Karpas-422 (cell line): ENCODE measurements at places on chromosomes 1 and 21.

DNA sequence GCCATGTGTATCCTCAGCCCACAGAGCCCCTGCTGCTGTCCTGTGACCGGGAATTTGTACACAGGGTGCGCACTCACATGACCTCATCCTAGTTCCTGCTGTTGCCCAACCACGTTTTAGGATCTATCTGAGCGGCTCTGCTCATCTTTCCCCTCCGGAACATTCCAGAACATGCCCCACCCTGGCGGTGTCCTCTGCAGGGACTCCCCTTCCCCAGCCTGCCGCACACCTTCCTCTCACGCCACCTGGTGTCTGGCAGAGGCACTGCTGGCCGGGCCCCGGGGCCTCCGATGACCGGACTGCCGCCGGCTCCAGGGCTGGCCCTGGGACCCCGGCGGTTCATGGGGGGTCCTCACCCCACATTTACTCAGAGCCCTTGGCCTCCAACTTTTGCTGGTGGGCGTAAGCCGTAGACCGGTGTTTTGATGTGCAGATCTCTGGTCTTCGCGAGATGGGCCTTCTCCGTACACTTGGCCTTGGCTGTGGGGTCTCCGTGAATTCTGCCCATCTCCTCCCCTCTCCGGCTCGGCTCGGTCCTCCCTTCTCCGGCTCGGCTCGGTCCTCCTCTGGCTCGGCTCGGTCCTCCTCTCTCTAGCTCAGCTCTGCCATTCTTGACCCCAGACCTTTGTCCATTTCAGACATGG lies 29.5 kb downstream of the ARHGEF16 start:
- no peak overlapping the region for H3K4me3 ChIP-seq
- no peak overlapping the region for H3K27ac ChIP-seq
- DNase-seq = peak; percentile 69

DNA sequence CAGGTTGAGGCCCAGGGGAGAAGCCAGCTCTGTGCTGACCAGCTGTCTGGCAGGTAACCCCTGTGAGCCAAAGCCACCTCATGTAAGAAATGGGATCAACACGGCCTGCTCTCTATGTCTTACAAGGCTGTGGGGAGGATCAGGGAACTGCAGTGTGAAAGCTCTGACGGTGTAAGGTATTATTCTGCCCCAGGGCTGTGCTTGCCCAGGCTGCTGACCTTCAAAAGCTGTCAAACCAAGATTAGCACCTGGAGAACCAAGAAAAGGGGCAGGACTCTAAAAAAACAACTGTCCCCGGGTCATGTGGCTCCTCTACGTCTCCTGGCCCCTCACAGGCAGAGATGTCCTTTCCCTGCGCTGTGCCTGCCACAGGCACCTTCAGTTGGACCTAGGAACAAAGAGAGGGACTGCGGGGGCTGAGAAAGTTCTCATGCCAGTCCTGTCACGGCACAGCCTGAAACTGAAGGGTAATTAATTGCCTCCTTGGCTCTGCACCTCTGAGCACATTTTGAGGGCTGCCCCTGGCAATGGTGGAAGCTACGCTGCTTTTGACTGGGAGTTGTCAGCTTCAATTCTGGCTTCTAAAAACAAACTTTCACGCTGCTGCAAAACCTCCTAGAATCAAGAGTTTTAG lies 77.6 kb downstream of the PGBD5 start:
- no peak overlapping the region for H3K27ac ChIP-seq
- no peaks in the 10 kb centered on the region for H3K4me1 ChIP-seq
- H3K27me3 ChIP-seq = no peaks in the 10 kb centered on the region
- H3K4me3 ChIP-seq = no peak overlapping the region
- no peaks in the 10 kb centered on the region for H3K36me3 ChIP-seq

GRCh38 chr1:13801232-13801631 lies 101.2 kb downstream of the PRDM2 start:
- H3K27me3 ChIP-seq = no peaks in the 10 kb centered on the region
- no peak overlapping the region for H3K4me3 ChIP-seq
- no peaks in the 10 kb centered on the region for H3K4me1 ChIP-seq
- H3K27ac ChIP-seq = no peak overlapping the region
- no peaks in the 10 kb centered on the region for H3K36me3 ChIP-seq
- no peak for DNase-seq

- H3K36me3 ChIP-seq = no peaks in the 10 kb centered on the region
- no peak overlapping the region for H3K4me3 ChIP-seq
- no peak overlapping the region for H3K27ac ChIP-seq
- no peak for DNase-seq
Observed at GRCh38 chr1:217402301-217402700, 228.6 kb downstream of the GPATCH2 start.

- H3K27me3 ChIP-seq = no peaks in the 10 kb centered on the region
- H3K27ac ChIP-seq = no peak overlapping the region
- no peaks in the 10 kb centered on the region for H3K4me1 ChIP-seq
- H3K36me3 ChIP-seq = no peaks in the 10 kb centered on the region
- no peak overlapping the region for H3K4me3 ChIP-seq
- no peak for DNase-seq
Observed at GRCh38 chr1:181737056-181737455, 253.7 kb downstream of the CACNA1E start.

GRCh38 chr21:41701749-41702148 lies 65.1 kb downstream of the RIPK4 start:
- DNase-seq = no peak
- no peaks in the 10 kb centered on the region for H3K36me3 ChIP-seq
- H3K27me3 ChIP-seq = no peaks in the 10 kb centered on the region
- H3K4me3 ChIP-seq = no peak overlapping the region
- H3K4me1 ChIP-seq = no peaks in the 10 kb centered on the region

DNA sequence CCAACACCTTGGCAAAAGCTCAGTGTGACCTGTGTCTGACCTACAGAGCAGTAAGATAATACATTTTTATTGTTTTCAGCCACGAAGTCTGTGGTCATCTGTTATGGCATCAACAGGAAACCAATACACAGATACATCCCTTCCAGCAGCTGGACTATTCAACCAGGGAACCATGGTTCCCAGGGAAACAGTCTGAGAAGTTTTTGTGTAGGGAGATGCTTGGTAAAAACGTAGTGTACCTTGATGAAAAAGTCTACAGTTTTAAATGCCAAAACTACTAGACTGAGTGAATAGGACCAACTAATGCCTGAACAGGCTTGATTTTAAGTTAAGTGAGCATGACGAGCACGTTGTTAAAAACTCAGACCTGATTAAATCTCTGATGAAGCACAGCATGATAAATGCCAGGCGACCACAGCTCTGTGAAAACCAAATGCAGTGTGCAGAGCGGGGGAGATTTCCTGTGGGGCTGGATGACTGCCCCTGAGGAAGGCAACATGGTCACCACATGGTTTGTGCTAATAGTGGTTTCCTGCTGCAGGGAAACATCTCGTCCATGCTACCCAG lies 228.9 kb downstream of the TNR start:
- no peaks in the 10 kb centered on the region for H3K36me3 ChIP-seq
- DNase-seq = no peak

DNA sequence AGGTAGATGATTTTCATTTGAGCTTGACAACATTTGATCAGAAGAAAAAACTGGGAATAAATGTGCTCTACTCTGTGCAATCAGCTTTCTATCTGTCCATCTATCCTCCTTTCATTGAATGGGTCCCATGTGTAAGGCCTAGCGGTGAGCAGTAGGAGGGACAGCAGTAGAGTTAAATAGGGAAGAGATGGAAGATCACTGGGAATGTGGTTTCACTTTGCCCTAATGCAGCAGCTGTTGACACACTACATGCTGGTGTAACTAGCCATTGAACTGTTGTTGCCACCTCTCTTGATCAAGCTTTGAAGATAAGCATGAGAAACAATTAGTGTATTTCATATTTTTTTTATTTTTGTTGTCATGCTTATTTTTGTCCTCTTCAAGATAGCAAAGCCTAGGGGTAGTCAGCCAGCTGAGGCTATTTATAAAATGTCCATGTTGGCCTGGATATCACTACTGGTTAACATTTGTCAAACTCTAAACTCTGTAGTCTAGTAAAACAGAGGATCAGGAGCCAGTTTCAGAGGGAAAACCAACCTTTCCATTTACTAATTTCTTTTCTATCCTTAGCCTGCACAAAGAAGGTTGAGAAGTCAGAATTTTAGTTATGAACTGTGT lies 41.9 kb downstream of the CACNA1E start:
- H3K36me3 ChIP-seq = no peaks in the 10 kb centered on the region
- DNase-seq = no peak
- H3K4me3 ChIP-seq = no peak overlapping the region
- no peaks in the 10 kb centered on the region for H3K4me1 ChIP-seq

- no peak for DNase-seq
- no peak overlapping the region for H3K27ac ChIP-seq
- no peaks in the 10 kb centered on the region for H3K36me3 ChIP-seq
- H3K27me3 ChIP-seq = no peaks in the 10 kb centered on the region
Observed at GRCh38 chr1:59752556-59753414, 62.0 kb upstream of the HOOK1 start.

DNA sequence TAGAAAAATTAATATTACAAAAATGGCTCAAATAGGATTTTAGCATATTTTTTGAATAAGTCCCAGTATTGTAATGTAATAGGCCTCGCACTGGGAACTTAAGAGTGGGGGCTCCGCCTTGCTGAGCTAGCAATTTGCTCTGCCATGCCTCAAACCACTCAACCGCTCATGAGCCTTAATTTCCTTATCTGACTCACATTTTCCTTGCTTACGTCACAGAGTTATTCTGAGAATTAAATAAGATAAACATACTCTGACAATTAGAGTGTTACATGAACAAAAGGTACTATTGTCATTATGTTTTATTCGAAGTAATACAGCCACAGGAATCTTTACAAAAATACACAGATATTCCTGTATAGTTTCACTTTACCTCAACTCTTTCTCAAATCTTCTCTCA lies 108.1 kb downstream of the SLC44A5 start:
- no peak for DNase-seq
- no peak overlapping the region for H3K4me3 ChIP-seq
- no peak overlapping the region for H3K27ac ChIP-seq
- H3K36me3 ChIP-seq = no peaks in the 10 kb centered on the region
- no peaks in the 10 kb centered on the region for H3K27me3 ChIP-seq

- H3K4me1 ChIP-seq = peaks cover 20% of the 10 kb centered on the region
- H3K4me3 ChIP-seq = no peak overlapping the region
- no peak overlapping the region for H3K27ac ChIP-seq
- no peak for DNase-seq
Observed at GRCh38 chr1:2408859-2409276, 3.5 kb downstream of the PEX10 start.

DNA sequence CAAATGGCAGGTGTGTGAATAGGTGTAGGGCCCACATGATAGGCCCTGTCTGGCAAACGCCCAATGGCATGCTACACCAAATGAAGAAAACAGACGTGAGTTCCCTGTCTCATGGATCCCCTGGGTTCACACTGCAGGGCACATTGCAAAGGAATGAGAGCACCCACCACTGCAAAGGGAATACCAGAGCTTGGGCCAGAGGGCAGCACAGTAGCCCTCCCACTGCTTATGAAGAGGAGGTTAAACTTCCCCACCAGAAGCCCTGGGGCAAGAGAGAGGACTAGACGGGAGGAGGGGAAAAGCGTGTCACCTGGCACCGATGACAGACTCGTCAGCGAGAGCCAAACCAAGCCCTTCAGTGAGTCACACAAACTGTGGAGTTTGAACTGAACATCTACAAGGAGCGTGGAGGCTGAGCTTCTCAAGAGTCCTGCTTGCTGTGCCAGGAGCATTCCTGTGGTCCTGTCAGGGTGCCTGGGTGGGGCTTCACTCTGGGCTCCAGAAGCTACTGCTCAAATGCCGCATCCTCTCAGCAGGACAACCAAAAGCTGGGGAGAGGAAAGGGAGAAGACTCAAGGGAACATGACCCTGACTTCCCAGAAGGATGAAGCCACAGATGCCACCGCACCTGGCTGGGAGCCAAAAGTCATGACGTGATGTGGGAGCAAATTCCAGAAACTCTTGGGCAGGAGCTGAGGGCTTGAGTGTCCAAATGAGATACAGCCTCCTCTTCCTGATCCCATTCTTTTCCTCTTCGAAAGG lies 61.1 kb downstream of the TOMM20 start:
- DNase-seq = no peak
- no peaks in the 10 kb centered on the region for H3K27me3 ChIP-seq
- no peaks in the 10 kb centered on the region for H3K36me3 ChIP-seq
- H3K27ac ChIP-seq = no peak overlapping the region
- H3K4me1 ChIP-seq = no peaks in the 10 kb centered on the region
- no peak overlapping the region for H3K4me3 ChIP-seq
